ENCODE measurements at places on chromosomes 5 and 9. TPM values are rescaled to one million over a fixed set of nuclear protein-coding genes. Genes with fewer than 3 reads are reported as not detected.

DNA sequence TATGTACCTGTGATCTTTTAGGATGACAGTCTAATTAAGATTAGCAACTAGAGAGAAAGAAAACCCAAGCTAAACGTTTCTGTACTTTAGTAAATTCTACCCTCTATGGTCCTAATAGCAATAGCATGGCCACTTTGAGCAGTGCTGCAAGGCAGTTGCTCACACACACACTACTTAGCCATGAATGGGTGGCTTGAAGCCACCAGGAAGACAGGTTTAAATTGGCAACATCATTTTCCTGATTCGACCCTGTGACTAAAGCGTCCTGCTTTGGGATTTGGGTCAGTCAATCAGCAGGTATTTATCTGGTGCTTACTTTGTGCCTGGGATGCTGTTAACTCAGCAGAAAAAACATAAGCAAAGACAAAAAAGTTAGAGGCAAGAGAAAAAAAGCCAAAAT is 150.6 kb downstream of the ARRDC3 start:
- DNase-seq = no peak

DNA sequence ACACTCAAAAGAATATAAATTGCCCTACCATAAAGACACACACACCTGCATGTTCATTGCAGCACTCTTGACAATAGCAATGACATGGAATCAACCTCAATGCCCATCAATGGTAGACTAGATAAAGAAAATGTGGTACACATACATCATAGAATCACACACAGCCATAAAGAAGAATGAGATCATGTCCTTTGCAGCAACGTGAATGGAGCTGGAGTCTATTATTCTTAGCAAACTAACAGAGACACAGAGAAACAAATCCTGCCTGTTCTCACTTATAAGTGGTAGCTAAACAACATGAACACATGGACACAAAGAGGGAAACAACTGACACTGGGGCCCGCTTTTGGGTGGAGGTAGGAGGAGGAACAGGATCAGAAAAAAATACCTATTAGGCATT is 2062.2 kb upstream of the CDH6 start:
- DNase-seq = no peak

DNA sequence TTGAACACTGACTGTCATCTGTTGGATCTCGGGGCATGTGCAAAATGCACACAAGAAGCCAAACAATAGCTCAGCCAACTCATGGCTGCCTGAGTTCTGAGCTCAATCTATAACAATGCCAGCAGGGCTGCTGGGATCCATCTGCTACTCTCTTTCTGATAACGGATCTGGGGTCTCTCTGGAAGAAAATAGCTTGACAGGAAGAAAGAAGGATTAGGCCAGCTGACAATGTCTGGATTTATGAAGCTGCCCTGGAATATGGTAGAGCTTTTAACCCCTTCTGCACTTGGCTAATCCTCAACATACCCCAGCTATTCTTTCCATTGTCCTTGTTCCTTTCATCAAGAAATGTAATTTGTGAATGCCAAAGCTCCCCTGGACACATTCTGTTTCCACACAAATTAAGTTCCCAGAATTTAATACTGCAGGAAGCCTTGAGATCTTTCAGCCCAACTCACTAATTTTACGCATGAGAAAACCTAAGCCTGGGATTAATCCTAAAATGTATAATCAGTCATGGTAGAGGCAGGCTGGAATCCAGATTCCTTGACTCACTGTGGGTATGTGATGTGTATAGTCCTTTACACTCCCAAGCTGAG is 62.7 kb upstream of the PCA3 start:
- no peak for DNase-seq

- no peak for DNase-seq
Measured at GRCh38 chr5:158878227-158878626, 221.5 kb downstream of the EBF1 start.

- no peak for DNase-seq
Measured at GRCh38 chr5:14178091-14178490, 34.9 kb downstream of the TRIO start.

- no peak for DNase-seq
Measured at GRCh38 chr5:102762562-102763227, 7.6 kb downstream of the PAM start.

GRCh38 chr9:123174887-123175518 is 93.4 kb downstream of the STRBP start:
- DNase-seq = no peak

DNA sequence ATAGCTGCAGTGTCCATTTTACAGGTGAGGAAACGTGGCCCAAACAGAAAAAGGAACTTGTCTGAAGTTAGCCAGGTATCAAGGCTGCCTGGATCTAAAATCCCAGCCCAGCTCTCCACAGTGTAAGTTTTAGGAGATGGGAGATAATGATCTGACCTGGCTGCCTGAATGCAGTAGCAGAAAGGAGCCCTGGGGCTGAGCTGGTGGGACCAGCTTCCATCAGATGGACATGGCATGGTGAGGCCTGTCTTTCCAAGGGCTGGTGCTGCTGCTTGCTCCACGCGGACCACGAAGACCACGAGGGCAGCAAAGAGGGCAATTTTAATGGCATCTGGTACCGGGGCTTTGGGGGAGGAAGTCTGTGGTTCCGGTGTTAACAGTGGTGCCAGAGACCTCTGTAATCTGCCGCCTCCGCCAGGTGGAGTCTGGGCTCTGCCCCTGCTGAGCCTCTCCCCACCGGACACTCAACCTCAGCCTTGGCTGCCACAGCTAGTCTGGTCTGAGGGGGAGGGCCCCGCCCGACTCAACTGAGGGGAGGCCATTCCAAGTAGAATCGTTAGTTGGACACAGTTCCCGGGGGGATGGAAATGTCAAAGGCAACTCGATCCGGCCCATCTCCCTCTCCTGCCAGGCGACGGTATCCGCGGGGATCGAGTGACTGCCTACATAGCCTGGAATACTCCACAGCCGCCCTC is 650 bp downstream of the MYORG start:
- DNase-seq = peak; percentile 73

DNA sequence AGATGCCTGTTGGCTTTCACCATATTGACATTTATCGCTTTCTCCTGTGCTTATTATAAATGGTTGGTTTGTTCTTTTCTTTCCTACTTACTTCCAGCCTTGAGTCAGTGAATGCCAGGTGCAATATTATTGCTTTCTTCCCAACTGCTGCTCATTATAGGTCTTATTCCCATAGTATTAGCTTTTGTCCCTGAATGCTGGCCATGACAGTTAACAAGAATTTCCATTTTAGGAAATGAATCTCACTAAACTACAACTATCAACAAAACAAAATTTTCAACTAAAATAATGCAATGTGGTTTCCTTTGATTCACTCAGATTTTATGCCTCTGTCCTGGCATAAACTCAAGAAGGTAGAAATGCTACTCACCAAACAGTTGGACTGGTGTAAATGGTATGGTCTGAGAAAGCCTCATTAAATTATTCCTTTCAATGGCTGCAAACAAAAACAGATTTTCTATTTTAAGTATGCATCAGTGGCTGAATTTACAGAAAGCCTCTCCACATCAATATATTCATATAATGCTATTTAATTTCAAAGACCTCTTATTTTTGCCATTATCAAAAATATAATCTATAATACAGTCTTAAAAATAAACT is 145.4 kb downstream of the TRPM6 start:
- no peak for DNase-seq

DNA sequence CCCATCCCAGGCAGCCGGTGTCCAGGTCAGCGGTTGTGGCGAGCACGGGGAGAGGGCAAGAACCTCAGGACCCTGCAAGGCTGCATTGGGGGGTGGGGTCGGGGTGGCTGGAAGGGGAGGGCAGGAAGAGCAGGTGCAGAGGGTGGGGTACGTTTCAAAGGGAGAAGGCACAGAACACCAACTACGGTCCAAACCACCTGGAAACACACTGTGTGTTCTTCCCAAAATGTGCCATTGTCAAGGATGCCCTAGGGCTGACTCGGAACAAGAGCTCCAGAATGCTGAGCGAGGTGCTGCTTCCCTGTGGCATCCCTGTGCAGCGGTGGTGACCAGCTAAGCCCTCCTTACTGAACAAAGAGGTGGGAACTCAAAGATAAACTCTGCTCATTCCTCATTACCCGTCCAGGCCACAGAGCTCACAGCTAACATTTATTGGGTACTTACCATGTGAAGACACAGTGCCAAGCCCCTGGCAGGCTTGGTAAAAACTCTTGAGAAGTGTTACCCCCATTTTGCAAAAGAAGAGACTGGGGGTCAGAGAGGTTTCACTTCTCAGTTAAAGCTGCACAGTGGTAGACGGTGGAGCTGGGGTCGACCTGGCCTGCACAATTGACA is 153.8 kb downstream of the COL23A1 start:
- no peak for DNase-seq

- DNase-seq = peak; percentile 21
Measured at GRCh38 chr9:129236441-129237145, 58.5 kb upstream of the IER5L start.

The INSL4 gene
- not detected for total RNA-seq

The LIFR gene
- total RNA-seq = 110 TPM

The BRD3OS gene
- 15.6 TPM for total RNA-seq

The OCLN gene
- total RNA-seq = 121 TPM

The DEPDC1B gene
- total RNA-seq = 0.30 TPM

The SAXO1 gene
- total RNA-seq = 0.15 TPM

The SPINK1 gene
- total RNA-seq = not detected

The NUTM2G gene
- not detected for total RNA-seq

The RGP1 gene
- total RNA-seq = 29.6 TPM

The GFI1B gene
- 1.1 TPM for total RNA-seq

The SLC34A3 gene
- not detected for total RNA-seq
